ENCODE measurements at places on chromosomes 7 and 10.
A peak's percentile ranks its signal among the peaks of the same experiment; 100 is the strongest.

GRCh38 chr7:68417002-68417401 is 1181.3 kb upstream of the AUTS2 start:
- DNase-seq = no peak

- no peak for DNase-seq
Observed at GRCh38 chr10:121127151-121127906, 276.2 kb downstream of the WDR11 start.

DNA sequence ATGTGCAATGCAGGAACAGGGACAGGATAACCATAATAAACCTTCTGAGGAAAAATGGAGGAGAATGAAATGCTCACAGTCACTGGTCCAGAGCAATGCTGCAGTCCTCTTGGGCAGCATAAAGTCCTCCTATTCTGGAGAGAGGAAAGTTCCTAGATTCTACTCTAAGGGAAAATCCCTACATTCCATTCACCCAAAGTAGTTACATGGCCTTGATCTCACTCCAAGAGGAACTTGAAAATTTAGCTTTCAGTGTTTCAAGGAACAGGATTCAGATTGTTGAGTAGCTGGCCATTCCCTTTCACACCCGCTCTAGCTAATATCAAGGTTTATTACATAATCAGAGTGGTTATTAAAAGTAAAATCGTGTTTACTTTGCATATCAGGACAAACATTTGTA is 168.3 kb downstream of the CHRM2 start:
- no peak for DNase-seq

DNA sequence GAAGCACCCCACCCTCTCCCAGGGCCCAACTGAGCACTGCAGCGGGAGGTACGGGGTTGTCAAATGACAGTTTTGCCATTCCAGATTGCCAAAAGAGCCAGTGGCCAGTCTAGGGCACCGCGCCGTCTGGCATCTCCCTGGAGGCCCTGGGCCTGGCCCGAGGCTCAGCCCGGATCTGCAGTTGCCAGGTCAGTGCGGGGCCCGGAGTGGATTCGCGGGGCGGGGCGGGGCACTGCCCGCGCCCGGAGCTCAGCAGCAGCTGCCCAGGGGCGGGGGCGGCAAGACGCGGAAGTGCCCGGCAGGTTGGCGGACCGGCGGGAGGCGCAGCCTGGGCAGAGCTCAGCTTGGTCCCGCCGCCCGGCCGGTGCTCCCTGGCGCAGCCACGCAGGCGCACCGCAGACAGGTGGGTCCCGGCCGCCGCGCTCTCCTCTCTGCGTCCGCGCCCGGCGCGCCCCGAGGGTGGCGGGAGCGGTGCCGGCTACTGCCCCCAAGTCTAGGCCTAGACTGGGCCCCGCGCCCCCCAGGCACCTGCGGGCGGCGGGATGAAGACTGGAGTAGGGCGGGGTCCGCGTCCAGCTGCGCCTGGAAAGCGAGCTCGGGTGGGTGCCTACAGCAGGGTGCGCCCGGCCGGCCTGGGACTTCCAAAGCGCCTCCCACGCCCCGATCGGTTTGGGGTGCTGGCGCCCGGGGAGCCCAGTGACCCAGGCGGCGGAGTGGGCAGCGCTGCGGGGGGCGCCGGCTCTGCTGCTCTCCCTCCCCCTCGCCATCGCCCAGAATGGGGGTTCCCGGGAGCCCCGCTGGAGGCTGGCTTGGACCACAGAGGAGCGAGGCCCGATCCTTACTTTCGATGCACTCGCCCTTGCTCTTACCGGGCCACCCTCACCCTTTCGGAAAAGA is at the start of gene IRF5:
Gene IRF5, plus strand, starts transcription at position 281 of the 897 bp plus-strand sequence. CDS start 4,155 bp downstream, outside the sequence.
- peak; percentile 35 for DNase-seq

- DNase-seq = no peak
Observed at GRCh38 chr7:115356999-115357702, 435.3 kb downstream of the MDFIC start.

- DNase-seq = no peak
Observed at GRCh38 chr7:128097211-128097731, 66.0 kb upstream of the LRRC4 start.

- DNase-seq = no peak
Observed at GRCh38 chr7:5528071-5528814, 104.6 kb upstream of the TNRC18 start.

DNA sequence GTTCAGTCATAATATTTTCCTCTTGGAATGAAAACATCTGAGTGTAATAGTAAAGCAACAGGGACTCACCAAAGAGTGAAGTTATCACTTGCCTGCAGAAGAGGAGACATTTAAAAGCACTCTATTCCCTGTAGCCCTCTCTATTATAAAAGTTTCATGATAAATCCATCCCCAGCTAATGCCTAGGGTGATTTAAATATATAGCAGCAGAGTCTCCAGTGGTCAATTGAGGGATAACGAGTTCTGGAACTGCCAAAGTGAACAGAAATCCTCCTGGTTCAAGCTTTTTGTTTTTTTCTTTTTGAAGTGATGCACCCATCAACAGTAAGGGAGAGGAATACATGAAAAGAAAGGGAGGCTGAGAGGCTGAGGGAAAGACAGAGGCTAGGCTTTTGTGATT is 87.3 kb downstream of the EVX1 start:
- no peak for DNase-seq

GRCh38 chr7:45221896-45222604 is 64.5 kb downstream of the RAMP3 start:
- no peak for DNase-seq

GRCh38 chr7:10998996-10999757 is 25.5 kb downstream of the PHF14 start:
- DNase-seq = no peak

GRCh38 chr10:60942788-60943315 is 1.1 kb downstream of the RHOBTB1 start:
- no peak for DNase-seq

GRCh38 chr10:19606968-19607367 is 209.3 kb upstream of the PLXDC2 start:
- DNase-seq = no peak

- no peak for DNase-seq
Observed at GRCh38 chr7:55325371-55325792, 39.8 kb upstream of the LANCL2 start.

DNA sequence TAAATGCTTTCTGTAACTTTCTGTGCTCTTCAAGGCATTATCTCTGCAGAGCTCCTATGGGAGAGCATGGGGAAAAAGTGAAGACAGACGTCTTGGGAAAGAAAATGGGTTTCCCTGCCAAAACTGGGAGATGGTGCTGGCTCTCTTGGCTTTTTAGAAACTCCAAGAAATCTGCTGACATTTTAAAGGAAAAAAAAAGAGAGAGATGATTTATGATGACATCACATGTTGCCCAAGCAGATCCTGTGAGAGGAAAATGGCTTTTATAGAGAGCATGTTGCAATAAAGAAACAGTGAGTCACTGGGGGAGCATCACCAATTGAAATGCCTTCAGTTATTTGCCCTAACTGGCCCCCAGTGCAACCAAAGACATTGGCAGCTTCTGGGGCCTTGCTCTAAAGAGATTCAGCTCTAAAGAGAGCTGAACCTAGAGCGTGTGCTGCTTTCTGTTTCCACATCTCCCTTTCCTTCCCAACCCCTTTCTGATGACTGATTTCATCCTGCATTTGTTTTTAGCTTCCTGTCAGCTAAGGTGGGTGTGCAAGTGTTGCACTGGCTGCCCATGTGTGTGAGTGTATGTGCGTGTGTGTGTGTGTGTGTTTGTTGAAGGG is 37.7 kb downstream of the LRMDA start:
- no peak for DNase-seq

DNA sequence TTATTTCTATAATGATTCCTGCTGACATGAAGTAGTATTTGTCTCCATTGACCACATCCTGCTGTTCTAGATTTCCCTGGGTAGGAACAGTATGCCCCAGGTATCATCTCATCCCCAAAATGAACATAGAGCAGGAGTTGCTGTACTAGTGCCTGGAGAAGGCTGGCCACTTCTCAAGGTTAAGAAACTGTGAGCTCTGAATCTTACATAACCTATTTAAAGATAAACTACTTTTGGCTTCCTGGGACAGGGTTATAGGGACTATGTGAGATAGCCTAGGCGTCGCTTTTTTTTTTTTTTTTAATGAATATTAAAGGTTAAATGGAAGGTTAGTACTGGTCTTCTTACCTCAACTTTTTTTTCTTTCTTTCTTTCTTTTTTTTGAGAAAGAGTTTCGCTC is 103.0 kb downstream of the LRRC4 start:
- no peak for DNase-seq

DNA sequence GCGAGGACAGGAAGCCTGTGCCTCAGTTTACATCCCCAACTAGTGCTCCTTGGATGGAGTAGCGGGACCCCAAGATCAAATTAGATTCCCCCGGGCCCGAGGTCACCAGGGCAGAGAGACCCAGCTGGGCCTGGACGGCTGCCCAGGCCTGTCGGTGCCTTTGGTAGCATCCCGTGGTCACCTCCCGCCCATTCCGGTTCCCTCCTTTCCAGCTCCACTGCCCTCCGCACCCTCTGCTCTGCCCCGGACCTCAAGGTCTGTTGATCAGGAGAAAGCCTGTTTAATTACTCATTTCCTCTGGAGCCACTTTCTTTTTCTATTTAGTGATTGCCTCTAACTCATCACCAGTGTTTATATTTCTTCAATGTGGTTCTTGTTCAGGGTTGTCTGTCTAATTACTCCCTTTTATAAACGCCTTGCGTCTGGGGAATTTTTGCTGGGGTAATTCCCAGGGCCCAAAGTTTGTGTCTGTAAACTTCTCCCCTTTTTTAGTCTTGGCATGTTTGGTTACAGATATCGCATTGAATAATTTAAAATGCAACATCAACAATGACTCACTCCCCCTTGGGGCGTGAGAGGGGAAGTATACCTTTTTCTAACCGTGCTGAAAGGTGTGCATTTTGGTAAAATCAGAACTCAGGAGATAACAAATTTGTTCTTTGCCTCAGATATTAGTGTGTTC is 1.9 kb downstream of the FOXK1 start:
- DNase-seq = no peak

DNA sequence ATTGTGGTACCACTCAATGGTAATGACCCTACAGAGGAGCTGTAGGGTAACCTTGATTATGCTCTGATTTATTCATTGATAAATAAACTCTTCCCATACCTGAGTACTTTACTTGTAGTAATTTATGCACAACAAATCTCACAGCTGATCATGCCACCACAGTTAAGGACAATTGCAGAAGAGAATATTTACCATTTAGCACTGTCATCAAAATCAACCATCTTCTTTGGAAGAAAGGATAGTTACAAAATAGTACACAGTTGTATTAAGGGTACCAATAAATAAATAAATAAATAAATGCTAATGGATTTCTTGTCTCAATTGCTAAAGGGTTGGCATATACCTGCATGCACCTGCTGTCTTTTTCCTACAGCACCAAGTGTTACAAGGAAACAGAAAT is 97.6 kb upstream of the PDE1C start:
- DNase-seq = no peak
